Thoracic aorta endothelial cell (primary cell): ENCODE measurements at places on chromosomes 6 and 20. TPM values are rescaled to one million over a fixed set of nuclear protein-coding genes. Genes with fewer than 3 reads are reported as not detected.

Gene ADGRF5
- 2.0 and 13.2 TPM in 2 replicates for total RNA-seq

Gene GNAS-AS1
- 0.57 and 0.66 TPM in 2 replicates for total RNA-seq

Gene BEND3
- total RNA-seq: 5.6 and 6.6 TPM in 2 replicates

Gene NELFE
- 99.7 and 101 TPM in 2 replicates for total RNA-seq

Gene BAG2
- 6.3 and 8.0 TPM in 2 replicates for total RNA-seq

Gene LY6G6D
- not detected in 2 replicates for total RNA-seq

Gene MLN
- total RNA-seq: not detected in 2 replicates

Gene C6orf163
- total RNA-seq: 3.1 and 4.6 TPM in 2 replicates

Gene NINL
- 9.3 and 12.5 TPM in 2 replicates for total RNA-seq

Gene EYS
- not detected in 2 replicates for total RNA-seq

Gene AGER
- total RNA-seq: 0.27 and 0.36 TPM in 2 replicates

Gene TAAR2
- not detected in 2 replicates for total RNA-seq

Gene SIRPG
- total RNA-seq: not detected in 2 replicates

Gene MATN4
- not detected in 2 replicates for total RNA-seq
